Heart left ventricle (tissue), 16 donors: ENCODE measurements at places on chromosomes 5 and 9. TPM values are rescaled to one million over a fixed set of nuclear protein-coding genes. Genes with fewer than 3 reads are reported as not detected.

DNA sequence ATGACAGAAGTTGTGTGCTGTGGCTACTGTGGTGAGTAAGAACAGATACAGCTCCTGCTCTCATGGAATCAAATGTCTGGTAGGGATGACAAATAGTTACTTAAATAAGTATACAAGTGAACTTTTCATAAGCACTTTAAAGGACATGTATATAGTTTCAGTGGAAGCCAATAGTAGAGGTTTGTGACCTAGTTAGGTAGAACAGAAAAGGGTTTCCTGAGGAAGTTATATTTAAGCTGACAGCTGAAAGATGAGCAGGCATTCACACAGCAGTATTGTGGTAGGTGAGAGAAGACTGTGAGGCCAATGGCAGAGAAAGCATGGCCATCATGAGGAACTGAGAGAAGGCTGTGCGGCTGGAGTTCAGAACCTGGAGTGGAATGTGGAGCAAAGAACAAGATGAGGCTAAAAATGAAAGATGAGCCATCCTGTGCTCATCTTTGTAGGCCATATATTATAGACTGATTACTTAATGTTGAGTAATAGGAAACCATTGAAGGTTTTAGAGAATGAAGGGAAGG lies 15.4 kb downstream of the FAM174A start:
- DNase-seq = no peak

DNA sequence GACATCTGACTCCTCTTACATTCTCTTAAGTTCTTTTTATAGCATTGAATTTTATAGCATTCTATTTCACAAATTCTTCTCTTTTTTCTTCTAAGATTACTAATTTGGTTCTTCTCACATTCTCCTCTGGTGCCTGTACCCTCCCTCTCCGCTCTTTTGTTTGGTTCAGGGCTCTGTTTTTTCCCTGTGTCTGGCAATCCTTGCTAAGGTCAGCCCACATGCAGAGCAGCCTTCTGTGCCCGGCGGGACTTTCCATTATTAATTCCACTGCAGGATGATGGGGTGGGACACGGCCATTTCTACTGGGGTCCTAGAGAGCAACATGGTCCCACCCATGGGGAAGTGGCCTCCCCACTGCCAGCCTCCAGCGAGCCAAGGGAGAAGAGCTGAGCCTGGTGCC lies 9.8 kb upstream of the TRAF2 start:
- DNase-seq = no peak

- DNase-seq = no peak
Observed at GRCh38 chr5:13524936-13525335, 419.6 kb downstream of the DNAH5 start.

- peak; percentile 42 for DNase-seq
Observed at GRCh38 chr9:93827545-93828330, 127.4 kb downstream of the BARX1 start.

DNA sequence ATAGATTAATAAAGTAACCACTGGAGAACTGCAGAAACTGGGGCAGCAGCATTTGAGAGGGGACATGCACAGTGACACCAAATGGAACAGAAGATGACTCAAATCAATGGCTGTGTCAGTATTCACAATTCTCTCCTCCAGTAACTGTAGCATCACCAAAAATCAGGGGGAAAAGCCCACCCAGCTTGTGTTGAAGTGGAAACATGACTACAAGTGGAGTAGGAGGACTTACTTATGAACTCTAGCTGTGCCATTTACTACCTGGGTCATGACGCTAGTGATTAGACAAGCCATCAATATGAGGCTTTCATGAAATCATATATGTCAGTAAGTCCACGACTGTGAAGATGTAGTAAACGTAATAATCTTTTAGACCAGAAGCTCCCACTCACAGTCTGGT lies 199.8 kb upstream of the PTGER4 start:
- DNase-seq = no peak

GRCh38 chr5:64566310-64566916 lies 60.6 kb downstream of the RGS7BP start:
- no peak for DNase-seq

- peak; percentile 42 for DNase-seq
Observed at GRCh38 chr9:91421971-91422757, 1.5 kb downstream of the NFIL3 start.

IL31RA gene
- total RNA-seq = 0.39 TPM
